Renal cortex interstitium (tissue), 15 donors: ENCODE measurements at places on chromosomes 3 and 15.

DNA sequence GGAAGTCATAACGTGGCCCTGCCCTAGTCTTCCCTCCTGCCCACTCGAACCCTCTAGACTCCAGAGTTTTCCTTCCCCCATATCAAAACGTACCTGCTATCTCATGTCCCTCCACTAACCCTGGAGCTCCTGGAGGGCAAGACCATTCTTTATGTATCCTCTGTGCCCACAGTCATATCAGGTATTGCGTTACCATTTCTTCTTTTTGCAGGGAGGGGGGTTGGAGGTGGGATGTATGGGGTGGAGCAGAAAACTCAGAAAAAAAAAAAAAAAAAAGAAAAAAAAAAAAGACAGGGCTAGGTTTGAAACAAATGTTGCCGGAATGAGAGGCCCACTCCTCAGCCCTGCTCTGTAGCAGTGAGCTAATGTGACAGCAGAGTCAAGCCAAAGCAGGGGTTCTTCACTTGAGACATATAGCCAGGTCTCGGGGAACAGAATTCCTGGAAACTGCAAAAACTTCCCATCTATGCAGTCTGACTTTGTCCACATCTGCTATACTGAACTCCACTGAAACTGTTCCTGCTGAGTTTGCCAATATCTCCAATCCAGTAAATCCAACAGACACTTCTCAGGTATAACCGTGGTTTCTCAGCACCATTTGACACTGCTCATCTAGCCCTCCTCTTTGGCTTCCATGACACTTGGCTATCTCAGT, 31.1 kb downstream of the PARP16 start:
- DNase-seq, result no peak

DNA sequence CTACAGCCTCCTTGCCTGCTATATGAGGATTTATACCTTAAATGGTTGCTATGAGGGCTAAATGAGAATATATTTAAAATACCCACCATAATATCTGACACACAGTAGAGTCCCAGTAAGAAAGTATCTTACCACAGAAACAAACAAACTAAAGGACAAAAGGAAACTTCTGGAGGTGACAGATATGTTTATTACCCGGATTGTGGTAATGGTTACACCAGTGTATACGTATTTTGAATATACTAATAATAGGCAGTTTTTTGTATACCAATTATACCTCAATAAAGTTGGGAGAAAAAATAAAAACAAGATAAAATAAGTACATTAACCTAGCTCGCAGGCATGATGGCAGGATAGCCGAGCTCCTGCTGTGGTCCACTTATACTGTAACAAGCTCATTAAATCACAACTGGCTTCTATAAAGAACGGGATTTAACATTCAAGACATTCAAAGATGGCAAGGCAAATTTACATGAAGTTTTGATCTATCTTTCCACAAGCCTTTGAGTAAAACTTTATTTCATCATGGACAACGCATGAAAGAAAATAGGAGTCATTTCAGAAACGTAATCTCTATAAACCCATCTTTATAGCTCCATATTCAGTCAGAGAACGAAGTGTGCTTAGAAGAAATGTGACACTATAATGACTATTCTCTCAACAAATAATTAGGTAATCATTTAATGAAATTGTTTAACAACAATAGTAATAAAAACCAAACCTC, 1.5 kb downstream of the RPN1 start:
- DNase-seq, result no peak

- DNase-seq, result no peak
Measured at GRCh38 chr3:48296699-48297098, 36.8 kb downstream of the SPINK8 start.

DNA sequence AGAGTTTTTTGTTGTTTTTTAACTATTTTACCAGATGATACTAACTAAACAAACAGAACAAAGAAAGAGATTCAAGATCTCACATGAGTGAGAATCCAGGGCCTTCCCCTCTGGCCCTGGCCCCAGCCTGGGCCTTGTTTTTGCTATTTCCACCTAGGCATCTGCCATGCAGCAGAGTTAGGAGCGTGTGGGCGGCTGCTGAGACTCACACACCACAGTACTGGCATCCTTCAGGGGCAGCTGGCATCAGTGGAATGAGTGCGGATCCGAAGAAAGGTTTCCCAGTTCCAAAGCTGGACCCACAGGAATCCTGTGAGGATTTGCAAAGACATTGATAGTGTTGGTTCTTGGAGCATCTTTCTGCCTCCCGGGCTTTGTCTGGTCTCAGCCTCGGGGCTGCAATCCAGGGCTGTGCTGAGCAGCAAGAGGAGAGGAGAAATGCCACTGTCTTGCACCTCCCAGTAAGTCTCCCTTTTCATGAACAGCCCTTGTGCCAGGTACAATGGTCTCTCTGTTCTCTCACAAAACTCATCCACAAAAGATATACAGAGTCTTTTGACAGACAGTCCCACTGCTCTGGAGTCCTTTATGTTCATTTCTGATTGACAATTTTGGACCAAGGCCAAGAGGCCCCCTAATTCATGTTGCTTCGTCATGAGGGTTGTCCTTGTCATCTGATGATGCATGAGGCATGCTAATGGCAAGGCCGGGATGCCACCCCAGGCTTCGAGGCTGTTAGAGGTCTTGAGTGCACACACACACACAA, 46.6 kb downstream of the APH1B start:
- DNase-seq, result no peak

- DNase-seq, result no peak
Measured at GRCh38 chr3:23594894-23595670, 210.7 kb upstream of the UBE2E1 start.

- no peak for DNase-seq
Measured at GRCh38 chr3:127556565-127556964, 34.0 kb downstream of the TPRA1 start.

DNA sequence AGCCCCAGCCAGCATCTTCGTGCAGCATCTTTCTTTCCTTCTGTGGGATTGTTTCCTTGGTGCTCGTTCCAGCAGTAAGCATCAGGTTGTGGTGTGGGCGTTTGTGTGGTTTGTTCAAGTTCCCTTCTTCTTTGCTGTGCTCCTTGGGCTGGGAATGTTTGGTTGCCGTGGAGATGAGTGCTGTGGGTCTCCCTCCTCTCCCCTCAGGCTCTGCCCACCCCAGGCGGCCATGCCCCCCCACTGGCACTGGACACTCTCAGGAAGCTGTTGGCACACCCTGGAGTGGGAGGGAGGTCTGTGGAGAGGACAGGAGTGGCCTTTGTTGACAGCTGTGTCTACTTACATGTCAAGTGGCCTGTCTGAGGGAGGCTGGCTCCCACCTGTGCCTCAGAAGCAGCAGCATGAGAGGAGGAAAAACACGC, 46.5 kb upstream of the SACM1L start:
- DNase-seq, result peak; percentile 26

DNA sequence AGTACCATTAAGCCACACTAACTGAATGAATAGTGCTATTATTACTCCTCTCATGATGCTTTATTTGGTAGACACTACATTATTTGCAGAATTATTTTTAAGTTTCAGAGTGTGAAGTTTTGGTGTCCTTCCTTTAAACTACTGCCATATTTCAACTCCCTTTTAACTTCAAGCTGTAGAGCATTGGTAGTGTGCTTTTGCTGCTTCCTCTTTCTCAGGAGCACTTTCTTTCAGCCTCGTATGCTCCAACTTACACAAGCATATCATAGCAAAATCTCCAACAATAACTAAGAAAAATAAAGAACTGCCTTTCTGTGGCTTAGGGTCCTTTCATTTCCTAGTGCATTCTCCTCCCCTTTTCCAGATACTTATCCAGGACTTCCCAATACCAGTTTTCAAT, 476.4 kb upstream of the AGTR1 start:
- no peak for DNase-seq

GRCh38 chr15:64858021-64858575, 16.4 kb downstream of the PLEKHO2 start:
- DNase-seq, result no peak

- no peak for DNase-seq
Measured at GRCh38 chr3:138850151-138850550, 15.4 kb upstream of the PIK3CB start.

- no peak for DNase-seq
Measured at GRCh38 chr15:41180206-41180789, 50.3 kb downstream of the EXD1 start.

GRCh38 chr3:15804553-15805095, 6.8 kb upstream of the ANKRD28 start:
- no peak for DNase-seq

DNA sequence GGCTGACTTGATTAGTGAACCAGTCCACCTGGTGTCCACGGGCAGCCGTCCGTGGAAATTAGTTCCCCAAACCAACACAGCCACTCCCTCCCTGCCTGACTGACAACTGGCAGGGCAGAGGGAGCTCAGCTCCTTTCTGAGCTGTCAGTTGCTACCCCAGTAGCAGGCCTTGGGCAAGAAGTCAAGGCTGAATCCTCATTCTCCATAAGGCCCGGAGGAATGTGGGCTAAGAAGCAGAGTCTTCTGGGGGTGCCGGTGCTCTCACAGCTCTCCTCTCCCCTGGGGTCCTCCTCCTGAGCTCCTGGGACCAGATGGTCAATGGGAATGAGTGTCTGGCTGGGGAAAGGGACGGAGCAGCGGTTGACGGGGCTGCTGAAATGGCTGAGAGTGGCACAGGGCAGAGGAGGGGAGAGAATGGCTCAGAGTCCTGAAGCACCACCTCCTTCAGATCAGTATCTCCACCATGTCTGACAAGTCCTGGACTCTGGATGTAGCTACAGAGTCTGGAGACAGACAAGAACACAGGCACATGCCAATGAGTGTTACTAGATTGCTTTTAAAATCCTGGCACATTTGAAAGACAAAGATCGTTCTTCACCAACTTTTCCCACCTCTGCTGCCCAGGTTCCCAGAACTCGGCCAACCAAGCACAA, 16.9 kb downstream of the AMOTL2 start:
- DNase-seq, result no peak

GRCh38 chr3:107264888-107265287, 112.4 kb upstream of the CCDC54 start:
- no peak for DNase-seq

DNA sequence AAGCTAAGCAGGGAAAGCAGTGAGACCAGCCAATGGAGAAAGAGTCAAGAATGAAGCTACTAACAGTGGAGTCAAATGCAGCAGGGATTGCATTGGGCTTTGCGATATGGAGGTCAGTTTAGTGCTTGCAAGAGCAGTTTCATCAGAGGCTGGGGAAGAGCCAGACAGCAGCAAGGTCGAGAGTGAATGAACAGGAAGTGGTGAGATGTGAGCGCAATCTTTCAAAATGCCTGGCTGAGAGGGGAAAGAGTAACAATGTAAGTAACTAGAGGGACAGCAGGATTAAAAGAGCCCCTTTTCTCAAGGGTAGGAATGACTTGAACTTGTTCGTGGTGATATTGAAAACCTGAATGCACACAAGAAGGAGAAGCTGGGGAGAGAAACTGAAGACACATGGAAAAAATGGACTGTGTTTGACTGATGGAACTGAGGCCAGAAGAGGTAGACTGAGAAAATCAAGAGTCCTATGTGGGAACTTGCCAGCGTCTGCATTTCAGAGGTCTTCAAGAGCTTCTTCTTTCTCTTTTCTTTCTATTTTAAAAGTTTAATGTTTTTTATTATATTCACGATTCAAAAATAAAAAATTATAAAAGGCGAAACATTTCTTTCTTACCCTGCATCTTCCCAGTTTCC, 30.6 kb upstream of the GPR160 start:
- DNase-seq, result no peak

- no peak for DNase-seq
Measured at GRCh38 chr15:41780266-41780665, 6.0 kb downstream of the MAPKBP1 start.

- DNase-seq, result no peak
Measured at GRCh38 chr3:67437789-67438188, 216.6 kb downstream of the SUCLG2 start.

DNA sequence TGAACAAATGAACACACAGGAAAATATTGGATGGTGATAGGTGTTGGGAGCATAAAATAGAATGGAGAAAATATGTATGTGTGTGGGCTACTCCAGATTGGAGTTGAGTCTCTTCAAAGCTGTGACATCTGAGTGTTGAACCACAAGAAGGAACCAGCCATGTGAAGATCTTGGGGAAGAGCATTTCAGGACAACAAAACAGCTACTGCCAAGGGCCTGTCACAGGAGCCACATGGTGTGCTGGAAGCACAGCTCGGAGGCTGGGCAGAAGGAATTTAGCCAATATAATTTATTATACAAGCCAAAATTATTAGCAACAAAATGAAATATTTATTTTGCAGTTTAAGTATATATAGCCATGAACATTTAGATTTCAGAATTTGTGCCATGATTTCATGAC, 108.3 kb upstream of the FGF7 start:
- no peak for DNase-seq

DNA sequence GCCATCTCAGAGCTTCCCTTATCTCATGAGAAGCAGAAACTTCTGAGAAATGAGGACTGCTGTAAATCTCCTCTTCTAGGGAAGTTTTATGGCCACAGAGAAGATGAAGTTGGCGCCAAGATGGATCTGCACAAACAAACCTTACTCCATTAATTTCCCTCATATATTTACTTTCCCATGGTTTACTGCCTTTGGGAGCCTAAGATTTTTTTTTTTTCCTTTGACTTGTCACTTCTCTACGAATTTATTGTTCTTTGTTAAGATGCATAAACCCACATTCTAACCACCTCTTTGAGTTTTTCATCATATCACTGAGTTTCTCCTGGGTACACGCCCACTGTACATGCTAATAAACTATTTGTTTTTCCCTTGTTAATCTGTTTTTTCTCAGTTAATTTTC, 21.5 kb upstream of the NPTN start:
- no peak for DNase-seq

- DNase-seq, result no peak
Measured at GRCh38 chr3:146161663-146162002, 649 bp upstream of the PLOD2 start.

- DNase-seq, result no peak
Measured at GRCh38 chr3:57598765-57599360, 1.7 kb upstream of the ARF4 start.

DNA sequence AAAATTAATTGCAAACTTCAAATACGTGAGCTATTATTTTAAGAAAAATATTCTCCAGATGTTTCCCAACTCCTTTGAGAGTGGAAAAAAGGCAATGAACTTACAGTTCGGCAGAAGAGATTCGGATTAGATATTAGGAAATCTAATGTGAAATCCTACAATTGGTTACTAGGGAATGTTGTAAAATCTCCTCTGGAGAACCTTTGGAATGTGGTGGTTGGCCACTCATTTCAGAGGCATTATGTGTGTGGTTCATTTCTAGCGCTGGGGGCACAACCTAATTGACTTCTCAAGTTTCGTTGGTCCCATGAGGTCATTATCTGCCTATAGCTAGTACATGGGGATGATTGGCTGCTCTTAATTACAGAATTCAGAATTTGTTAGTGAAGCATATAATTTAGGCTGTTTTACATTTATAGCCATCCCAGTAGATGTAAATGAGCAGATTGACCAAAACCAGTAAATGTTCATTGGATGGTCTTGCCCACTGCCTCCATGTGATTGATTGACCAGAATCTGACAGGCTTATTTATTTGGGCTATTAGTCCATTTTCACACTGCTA, 34.6 kb upstream of the CMSS1 start:
- no peak for DNase-seq

DNA sequence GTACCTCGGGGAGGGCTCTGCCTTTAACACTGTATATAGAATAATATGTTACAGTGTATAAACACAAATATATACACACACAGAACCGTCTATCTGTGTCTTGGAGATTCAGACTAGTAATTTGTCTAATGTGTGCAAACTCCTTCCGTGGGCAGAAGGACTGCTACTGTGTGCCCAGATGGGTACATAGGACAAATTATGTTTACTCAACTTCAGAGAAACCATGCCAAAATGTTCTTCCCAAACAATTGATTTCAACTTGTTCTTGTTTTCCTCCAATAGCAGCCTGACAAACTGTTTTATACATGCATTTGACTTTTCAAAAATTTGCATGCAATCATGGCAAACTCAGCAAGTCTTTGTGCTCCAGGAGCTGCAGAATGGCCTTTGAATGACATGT, 97.5 kb downstream of the FRMD5 start:
- DNase-seq, result no peak
